Islet precursor cell (in vitro differentiated cells): ENCODE measurements at places on chromosomes 1 and 21.

DNA sequence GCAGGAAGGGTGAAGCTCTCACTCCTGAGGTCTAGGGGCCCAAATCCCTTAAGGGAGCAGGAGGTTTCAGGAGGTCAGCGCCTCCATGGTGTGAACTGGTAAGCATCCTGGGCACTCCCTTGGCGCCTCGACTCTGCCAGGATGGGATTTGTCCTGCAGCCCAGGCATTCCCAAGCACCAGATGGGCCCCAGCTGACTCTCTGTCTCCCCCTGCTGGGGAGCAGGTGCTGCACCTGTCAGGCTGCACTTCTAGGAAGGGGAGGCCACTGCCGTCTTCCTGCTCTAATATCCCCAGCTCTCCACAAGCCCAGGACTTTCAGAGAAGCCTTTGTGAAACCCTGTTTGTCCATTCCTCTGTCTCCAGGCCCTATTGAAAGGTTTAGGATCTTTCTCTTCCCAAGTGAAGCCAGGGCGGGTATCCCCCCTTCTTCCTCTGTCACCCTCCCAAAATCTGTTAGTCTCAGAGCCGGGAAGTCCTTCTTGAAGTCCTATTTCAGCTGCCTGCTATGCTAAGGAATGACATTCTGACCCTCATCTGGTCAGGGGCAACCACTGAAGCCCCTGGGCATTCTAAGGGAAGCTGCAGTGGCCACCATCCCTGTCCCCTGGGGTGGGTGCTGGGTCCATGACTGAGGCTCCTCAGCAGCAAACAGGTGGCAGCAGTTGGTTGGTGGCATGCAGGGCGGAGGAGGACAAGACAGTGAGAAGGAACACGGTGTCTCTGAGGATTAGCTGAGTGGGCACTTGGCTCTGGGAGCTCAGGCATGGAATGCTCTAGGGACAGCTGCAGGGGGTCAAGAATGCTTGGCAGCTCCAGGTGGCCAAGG, 3.2 kb downstream of the MYBPH start:
- DNase-seq = peak; percentile 88

GRCh38 chr1:116538544-116538943, 32.3 kb downstream of the CD58 start:
- DNase-seq = no peak

DNA sequence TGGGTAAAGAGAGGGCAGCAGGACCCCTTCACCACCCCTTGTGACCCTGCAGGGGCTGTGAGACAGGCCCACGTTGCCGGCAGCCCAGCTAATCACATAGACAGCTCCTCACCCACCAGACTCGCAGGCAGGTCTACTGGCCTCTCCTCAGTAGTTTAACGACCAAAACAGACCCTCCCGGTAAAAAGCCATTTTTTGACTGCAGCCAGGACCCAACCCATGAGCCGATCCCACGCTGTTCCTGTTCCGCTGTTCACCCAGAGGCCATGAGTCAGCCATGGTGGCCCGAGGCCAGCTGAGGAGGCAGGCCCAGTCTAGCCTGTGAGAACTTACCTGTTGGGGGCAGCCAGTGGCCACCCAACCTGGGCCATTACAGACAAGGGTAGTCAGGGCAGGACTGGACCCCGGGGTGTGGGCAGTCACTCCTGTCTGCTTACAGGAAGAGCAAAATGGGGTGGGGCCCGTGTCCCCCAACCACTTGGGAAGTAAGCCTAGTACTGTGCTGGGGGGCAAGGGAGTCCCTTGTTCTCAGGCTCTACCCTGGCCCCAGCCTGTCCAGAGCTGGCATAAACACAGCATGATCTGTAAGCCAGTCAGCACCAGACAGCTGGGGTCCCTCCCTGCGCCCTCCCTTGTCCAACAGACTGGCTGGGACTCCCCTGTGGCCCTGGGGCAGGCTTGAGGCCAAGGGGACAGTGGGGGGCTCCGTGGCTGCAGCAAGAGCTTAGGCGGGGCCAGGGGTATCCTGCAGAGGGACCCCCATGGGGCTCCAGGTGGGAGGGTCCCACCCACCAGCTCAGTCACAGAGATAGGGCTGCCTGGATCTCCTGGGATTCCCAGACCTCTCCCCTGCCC, 61.9 kb downstream of the WNT9A start:
- DNase-seq = peak; percentile 83

- DNase-seq = no peak
Measured at GRCh38 chr1:45545019-45545493, 5.6 kb upstream of the AKR1A1 start.

DNA sequence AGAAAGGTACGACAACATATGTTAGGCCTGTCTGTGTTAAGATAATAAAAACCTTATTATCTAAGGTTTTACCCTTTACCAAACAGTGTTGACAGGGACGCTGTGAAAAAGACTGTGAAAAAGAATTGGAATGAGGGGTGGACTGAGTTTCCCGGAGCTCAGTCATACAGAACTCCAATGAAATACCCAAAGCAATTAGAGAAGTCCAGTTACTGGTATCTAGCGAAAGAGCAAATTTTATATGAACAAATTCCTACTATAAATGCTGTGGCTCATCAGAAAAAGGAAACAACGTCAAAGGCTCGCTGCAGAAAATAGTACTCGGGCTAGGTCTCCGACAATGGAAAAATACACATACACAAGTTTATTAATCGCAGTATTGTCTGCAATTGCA, 708 bp upstream of the RBBP5 start:
- DNase-seq = no peak

DNA sequence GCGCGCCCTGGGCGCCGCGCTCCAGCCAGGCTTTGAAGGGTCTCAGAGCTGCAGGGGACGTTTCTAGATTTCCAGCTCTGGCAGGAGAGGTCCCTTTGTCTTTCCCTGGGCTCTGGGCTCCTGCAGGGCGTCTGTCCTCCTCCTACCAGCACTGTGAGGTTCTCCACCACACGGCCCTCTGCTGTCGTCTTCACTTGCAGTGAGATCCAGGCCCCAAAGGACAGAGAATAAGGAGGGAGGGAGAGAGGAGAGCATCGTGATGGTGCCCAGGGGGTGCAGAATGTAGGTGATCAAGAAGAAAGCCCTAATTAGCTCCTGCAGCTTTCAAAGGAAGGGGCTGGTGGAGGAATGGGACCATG, 4.2 kb upstream of the GNB1 start:
- no peak for DNase-seq
